ENCODE measurements at places on chromosomes 1 and 21.

GRCh38 chr1:26894263-26894662, 4.2 kb upstream of the GPN2 start:
- ATAC-seq = no peak

GRCh38 chr1:109579491-109579890, 31.1 kb downstream of the GNAI3 start:
- no peak for ATAC-seq

GRCh38 chr21:34639882-34640788, 25.2 kb upstream of the RCAN1 start:
- ATAC-seq = peak; percentile 64

- ATAC-seq = no peak
Observed at GRCh38 chr1:178345807-178346206, 151.0 kb downstream of the CLEC20A start.

GRCh38 chr1:9133870-9134585, 5.1 kb upstream of the GPR157 start:
- no peak for ATAC-seq

DNA sequence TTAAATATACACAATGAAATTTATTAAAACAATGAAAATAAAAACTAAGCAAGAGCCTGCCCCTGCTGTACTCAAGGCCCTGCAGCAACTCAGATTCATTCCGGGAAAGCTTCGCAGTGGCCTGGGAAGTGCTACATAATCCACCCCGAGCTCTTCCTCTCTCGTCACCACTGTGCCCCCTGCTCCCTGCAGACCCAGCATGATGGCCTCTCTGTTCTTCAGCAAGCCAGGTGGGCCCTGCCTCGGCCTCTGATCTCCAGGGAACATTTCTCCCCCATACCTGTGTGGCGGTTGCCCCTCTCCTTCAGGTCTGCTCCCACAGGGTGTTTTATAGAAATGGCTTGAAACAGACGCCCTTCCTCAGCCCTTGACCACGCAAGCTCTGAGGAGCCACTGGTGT, 10.6 kb downstream of the RNF187 start:
- no peak for ATAC-seq

GRCh38 chr1:178451529-178451928, 45.2 kb downstream of the CLEC20A start:
- ATAC-seq = no peak

DNA sequence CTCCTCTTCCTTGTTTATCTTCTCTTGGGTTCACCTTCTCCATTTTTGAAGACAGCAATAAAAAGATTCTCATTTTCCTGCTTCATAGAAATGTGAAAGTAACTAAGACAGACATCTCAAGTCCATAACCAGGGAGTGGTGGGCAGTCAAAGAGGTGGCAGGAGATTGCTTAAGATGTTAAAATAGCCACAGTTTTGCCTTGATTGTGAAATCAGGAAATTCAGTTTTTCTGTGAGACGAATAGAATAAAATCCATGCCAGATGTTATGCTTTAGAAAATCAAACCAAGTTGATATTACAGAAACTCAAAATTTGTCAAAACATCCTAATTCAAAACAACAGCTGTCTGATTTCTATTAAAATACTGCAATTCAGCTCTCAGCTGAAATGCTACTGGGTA, 57.2 kb downstream of the TNN start:
- no peak for ATAC-seq

DNA sequence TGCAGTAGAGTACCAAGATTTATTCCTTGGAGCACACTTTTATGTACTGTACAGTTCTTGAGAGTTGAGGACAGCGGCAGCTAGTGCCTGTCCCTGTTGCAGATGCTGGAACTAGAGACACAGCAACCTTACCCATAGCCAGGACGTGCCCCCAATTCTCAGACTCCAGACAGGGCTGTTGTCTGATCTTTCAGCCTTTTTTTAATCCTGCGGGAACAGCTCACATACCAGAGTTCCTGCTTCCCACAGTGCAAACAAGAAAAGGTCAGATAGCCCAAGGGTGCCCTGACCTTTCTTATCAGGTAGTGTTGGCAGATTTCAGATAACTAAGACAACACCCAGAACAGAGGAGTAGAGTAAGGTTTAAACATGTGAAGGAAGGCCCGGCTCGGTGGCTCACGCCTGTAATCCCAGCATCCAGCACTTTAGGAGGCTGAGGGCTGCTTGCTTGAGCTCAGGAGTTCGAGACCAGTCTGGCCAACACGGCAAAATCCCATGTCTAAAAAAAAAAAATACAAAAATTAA, 78.5 kb downstream of the DOP1B start:
- no peak for ATAC-seq

- ATAC-seq = no peak
Observed at GRCh38 chr1:192654591-192655251, 18.8 kb downstream of the RGS13 start.

DNA sequence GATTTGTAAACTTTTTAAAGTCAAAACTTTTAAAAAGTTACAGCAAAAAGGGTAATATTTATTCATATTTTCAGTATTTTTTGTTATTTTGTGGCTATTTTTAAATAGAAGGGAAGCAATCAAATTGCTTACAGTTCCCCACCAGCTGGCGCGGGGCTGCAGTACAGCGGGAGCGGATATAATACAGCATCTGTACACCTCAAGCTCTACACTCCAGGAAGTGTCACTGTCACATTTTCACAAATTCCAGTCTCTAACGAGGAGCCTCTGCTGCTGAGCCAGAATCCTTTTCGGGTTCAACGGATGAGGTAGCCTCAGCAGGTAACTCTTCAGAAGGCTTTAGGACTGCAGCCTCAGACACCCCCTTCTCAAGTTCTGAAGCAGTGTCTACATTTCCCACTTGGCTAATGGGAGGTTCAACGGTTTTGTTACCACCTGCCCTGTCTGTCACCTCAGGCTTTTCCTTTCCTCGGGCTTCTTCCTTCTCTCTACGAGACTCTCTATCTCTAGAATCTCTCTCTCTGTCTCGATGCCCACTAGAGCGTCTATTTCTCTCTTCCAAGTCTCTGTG, 11.7 kb downstream of the SOD1 start:
- no peak for ATAC-seq

GRCh38 chr1:161172776-161173376, 4.4 kb downstream of the B4GALT3 start:
- ATAC-seq = no peak

GRCh38 chr1:152461544-152461943, 47.5 kb upstream of the CRNN start:
- peak; percentile 64 for ATAC-seq

DNA sequence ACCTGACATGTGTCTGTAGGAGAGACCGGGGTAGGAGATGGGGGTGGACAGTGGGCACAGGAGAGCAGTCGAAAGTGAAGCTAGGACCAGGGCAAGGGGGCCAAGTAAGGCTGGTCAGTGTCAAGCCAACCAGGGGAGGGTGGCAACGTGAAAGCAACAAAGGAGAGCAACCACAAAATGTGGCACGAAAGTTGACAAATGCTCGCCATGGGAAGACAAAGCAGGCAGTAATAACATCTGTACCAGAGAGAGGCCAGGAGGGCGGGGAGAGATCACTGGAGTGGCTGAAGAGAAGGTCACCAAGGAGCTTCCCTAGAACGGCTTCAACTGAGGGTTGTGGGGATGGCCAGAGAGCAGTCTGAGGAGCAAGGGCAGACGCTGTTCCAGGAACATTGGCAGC, 17.0 kb downstream of the QSOX1 start:
- ATAC-seq = no peak

DNA sequence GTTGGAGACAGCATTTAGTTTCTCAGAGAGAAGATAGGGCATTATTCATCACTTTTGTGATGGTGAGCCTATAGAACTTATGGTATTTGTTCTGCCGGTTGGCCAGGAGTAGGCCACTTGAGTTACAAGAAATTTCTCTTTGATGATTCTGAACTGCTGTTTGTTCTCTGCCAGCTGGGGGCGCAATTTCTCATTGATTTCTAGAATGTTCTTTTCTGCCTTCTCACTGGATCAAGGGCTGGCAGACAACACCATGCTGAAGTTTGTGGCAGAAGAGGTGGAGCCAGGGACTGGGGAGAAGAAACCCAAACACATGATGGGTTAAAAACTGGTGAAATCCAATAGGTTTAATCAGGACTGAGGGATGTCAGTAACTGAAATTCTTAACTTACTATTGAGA, 360.6 kb downstream of the FAM72C start:
- ATAC-seq = no peak

DNA sequence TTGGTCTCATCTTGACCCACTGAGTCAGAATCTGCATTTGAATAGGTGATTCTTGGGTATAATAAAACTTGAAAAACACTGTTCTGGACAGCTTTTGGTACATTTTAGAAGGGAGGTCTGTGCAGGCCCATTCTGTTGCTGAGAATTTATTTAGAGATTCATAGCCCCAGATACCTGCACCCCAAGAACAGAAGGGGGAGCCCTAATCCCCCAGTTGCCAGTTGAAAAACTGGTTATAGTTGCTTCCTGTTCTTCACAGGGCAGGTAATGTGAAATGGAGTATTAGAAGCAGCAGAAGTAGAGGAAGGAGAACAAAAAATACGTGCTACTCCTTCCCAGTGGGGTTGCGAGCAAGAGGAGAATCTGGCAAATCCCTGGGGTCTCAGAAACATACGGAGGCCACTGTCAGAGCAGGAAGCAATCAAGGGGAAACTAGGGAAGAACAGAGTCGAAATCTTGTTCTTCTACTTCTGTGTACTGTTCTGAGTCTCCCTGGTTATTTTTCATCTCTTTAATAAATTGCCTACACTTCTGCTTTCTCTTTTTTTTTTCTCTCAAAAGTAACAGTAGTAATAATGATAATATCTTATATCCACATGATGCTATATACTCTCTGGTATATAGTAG, 4.6 kb upstream of the CLCA2 start:
- ATAC-seq = peak; percentile 57

- ATAC-seq = no peak
Observed at GRCh38 chr1:44154049-44154448, 12.6 kb upstream of the KLF18 start.

DNA sequence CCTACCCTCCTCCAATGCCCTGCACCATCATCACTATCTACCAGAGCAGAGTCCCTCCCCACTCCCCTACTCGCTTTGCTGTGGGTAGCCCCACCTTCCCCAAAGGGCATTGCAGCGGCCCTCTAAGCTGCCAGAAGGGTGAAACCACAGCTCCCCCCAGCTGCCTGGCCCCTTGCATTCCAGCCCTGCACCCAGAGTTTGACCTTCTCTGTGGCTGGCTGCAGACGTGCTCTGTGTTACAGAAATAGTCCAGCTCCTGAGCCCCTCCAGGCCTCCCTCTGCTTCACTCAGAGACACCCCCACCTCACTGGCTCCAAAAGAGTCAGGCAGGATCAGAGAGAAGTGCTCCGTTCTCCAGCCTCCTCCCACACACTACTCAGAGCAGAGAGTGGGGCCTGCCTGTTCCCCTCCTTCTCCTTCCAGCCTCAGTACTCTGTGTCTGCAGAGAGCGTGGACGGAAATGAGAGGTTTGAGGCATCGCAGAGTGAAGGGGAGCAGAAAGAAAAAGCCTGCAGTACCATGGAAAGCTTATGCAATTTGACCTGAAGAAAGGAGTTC, 63.2 kb downstream of the PLEKHA6 start:
- no peak for ATAC-seq

DNA sequence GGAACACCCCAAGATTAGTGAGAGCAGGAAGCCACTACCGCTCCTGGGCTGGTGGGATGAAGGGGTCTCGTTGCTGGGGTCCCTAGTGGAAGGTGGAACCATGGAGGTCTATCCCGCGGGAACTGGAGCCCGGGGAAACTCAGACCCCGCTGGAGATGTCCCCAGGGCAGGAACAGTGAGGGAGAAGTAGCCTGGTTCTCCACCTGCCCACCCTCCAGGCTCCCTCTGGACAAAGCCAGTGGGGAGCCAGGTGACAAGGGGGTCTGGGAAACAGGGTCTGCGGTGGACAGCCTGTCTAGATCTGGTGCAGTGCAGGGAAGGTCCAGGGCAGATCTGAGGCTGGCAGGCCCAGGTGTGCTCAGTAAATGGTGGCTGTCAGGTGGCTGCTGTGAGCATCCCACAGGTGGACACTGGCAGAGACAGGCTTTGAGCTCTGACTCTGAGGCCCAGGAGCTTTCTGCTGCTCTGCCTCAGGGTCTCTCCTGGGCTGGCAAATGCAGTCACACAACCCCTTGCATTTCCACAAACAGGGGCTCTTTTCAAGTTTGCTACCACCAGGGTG, 88.0 kb upstream of the TLR5 start:
- no peak for ATAC-seq

DNA sequence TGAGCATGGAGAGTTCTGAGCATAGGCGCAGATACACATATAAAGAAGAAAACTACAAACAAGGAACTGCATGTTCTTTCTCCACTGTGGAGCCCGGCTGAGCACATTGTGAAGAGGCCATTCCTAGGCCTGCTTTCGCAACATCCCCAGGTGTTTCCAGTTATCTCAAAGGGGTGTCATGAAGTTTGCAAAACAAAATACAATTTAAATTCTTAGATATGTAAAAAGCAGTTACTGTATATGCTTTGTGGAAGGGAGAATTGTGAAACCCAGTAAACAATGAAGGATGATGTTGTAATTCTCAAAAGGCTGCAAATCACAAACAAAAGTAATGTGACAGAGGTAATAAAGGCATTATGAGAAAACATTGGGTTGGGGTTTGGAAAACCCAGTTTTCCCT, 98.6 kb upstream of the ZNF644 start:
- ATAC-seq = no peak

GRCh38 chr1:161946071-161946987, 77.3 kb downstream of the OLFML2B start:
- no peak for ATAC-seq

DNA sequence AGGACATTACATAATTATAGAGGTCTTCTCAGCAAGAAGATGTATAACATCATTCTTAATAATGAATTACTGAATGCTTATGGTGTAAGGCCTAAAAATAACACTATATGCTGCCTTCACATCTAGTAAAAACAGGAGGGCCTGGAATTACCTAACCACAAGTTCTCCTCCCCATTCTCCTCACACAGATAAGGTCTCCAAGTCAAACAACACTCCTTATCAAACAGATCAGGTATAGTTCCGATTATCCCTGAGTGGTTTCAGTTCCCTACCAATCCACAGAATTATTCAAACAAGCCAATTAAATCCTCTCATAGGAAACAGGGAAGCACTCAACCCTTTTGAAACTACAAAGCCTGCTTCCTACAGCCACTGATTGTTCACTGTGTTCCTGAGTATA, 4.0 kb upstream of the AGBL4 start:
- ATAC-seq = no peak

GRCh38 chr1:228175316-228176023, 9.9 kb downstream of the IBA57 start:
- ATAC-seq = no peak
